ENCODE measurements at places on chromosomes 3 and 15.

- DNase-seq = peak; percentile 8
Observed at GRCh38 chr15:51281368-51281967, 56.9 kb downstream of the CYP19A1 start.

DNA sequence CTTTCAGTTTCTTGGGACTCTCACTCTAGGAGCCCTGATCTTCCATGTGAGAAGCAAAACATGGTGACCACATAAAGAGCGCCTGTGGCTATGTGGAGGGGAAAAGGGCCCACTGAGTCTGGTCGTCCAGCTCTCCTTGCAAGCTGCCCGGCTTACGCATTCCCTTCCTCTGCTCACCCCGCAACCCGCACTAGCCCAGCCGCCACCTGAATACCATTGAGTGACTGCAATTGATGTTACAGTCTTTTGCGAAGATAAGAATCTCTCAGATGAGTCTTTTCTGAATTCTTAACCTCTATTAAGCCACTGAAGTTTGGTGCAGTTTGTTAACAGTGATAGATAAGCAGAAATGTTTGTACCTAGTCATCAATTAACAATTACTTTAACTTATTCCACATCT lies 589.0 kb upstream of the DPPA4 start:
- no peak for DNase-seq

GRCh38 chr15:65901336-65901735 lies 32.0 kb downstream of the RAB11A start:
- no peak for DNase-seq

GRCh38 chr3:183898028-183898431 lies 13.3 kb upstream of the PARL start:
- no peak for DNase-seq

DNA sequence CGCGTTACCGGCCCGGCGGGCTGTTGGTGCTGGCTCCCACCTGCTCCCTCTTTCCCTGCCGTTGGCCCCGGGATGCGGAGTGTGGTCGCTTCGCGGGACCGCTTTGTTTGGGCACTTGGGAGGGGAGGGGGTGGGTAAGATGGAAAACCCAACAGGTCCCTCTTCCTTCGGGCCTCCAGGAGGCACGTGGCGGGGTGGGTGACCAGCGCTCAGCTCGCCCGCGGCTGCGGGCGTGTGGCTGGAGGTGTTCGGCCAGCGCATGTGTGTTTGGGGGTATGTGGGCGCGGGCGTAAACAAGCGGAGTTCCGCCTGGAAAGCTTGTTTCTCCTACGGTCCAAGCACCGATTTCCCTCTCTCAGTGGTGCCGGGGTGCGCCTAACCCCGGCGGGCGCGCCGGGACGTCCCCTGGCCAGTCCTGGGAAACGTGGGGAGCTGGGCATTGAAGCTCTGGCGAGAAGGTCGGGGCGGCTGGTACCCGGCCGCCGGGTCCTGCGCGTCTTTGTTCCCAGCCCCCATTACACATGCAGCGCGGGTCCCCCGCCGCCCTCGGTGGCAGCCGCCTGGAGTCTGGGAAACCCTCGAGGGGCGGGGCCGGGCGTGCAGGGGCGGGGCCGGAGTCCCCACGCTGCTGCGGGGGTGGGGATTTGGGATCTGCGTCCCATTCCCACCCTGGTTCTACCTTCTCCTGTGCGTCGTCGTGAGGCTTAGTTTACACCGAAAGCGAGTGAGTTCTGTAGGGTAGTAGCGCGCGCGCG lies 1.4 kb downstream of the ACVR2B start:
- peak; percentile 32 for DNase-seq

All from NCI-H1694 treated with DMSO at 0.1 percent for 48 hours (cell line).